Lower leg skin (tissue), 4 donors: ENCODE measurements at places on chromosomes 11 and 22. TPM values are rescaled to one million over a fixed set of nuclear protein-coding genes. Genes with fewer than 3 reads are reported as not detected.

Gene OR52N4
- total RNA-seq, result not detected

Gene CFAP300
- total RNA-seq, result 1.4 TPM

Gene SHISAL1
- total RNA-seq, result 0.36 TPM

Gene OR10A2
- total RNA-seq, result not detected

Gene B4GAT1
- total RNA-seq, result 32.4 TPM

Gene POU2AF3
- not detected for total RNA-seq

Gene SAA4
- not detected for total RNA-seq

Gene SYT7
- total RNA-seq, result 1.5 TPM

Gene APOA4
- not detected for total RNA-seq

Gene MORC2
- total RNA-seq, result 18.1 TPM

Gene KCNQ1
- total RNA-seq, result 1.0 TPM

Gene TESMIN
- 2.1 TPM for total RNA-seq

Gene IFITM10
- 2.5 TPM for total RNA-seq
